ENCODE measurements at places on chromosomes 11 and 22.

DNA sequence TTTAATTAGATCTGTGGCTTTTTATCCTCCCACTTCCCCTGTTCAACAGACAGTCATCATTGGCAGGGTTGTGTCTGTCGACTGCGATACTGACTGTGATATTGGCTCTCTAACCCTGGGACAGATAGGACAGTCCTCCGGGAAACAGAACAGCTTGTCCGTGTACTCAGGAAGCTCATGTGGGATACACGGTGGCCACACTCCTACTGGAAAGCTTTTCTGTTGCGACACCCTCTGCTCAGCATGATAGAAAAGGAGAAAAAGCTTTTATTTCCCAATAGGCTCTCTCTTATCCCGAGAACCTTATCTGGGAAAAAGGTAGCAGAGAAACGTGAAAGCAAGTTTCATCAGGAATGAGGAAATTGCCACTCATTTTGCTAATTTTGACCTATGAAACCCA lies 60.4 kb upstream of the HSPA8 start:
- no peak for DNase-seq

DNA sequence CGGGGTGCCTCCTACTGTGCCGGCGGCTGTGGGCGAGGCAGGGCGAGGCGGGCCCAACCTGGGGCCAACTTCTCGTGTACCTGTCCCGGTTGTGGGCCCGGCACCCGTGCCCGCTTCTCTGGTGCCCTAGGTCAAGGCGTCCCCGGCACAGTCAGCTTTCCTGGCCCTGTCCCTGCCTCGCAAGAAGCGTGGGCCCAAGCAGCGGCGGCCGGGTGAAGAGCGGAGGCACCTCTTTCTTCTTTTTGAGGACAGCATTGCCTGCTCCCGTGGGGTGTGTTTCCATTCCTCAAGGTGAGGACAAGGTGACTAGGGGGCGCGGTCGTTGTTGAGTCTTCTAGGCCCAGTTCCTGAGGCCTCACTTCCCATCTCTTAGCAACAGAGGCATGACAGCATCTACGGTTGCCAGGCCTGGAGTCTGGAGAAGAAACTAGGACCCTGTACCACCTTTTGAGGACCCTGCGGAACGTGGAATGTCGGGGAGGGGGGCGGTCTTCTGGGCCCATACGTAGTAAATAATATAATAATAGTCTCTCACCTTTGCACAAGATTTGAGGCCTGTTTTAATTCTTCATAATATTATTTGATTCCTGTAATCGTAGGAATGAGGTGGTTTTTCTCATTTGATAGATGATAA lies 418 bp downstream of the ACO2 start:
- no peak for DNase-seq

DNA sequence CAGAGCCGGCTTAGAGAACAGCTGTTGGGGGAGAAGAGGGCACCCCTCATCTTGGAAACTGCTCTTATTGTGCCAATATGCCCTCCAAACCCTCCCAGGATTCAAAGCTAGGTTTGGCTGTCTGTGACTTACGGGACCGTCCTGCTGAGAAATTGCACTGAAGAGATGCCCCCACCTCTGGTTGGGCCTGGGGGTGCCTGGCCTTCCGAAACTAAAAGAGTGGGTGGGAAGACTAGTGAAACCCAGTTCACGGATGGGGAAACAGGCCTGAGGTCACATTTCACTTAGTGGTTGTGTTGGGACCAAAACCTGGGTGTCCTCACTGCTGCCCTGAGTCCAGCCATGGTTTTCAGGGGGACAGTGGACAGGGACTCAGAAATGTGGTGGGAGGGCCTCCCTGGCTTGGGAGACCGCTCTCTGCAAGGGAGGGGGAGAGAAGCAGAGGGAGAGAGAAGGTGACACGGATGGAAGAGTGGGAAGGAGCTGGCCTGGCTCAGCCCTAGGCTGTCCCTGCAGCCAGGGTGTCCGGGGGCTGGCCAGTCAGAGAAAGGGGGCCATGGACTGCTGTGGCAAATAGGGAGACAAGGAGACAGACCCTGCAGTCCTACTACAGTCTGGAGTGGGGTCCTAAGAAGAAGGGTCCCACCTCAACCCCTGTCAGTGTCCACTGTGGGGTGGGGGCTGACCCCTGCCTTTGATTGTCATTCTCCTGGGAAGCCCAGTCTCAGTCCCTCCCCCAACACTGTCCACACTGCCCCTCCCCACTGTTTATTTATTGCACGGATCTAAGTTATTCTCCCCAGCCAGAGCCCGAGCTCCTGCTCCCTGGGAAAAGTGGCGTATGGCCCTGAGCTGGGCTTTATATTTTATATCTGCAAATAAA lies 13.6 kb downstream of the MAFF start:
- no peak for DNase-seq

GRCh38 chr22:37604875-37605274 lies 3.8 kb upstream of the GGA1 start:
- no peak for DNase-seq

DNA sequence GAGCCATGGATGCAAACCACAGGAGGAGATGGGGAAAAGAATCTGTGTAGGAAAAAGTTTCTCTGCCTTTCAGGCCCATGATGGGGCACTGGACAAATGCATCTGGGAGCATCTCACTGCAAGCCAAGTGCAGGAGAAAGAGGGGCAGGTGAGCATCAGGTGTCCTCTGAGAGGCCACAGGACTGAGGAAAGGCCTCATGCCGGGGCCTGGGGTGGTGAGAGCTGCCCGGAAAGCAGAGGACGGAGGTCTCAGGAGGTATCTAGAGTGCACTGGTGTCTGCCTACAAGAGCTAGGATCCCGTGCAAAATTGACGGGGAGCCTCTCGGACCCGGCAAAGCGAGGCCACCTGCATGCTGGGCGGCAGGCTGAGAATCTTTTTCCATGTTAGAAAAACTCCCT lies 73.9 kb downstream of the CTTN start:
- DNase-seq, result no peak

DNA sequence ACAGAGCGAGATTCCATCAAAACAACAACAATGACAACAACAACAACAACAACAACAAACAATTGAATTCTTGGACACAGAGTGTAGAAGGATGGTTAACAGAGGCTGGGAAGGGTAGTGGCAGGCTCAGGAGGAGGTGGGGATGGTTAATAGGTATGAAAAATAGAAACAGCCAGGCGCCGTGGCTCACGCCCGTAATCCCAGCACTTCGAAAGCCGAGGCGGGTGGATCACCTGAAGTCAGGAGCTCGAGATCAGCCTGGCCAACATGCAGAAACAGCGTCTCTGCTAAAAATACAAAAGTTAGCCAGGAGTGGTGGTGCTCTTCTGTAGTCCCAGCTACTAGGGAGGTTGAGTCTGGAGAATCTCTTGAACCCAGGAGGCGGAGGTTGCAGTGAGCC lies 122.9 kb upstream of the GRIA4 start:
- DNase-seq, result no peak

DNA sequence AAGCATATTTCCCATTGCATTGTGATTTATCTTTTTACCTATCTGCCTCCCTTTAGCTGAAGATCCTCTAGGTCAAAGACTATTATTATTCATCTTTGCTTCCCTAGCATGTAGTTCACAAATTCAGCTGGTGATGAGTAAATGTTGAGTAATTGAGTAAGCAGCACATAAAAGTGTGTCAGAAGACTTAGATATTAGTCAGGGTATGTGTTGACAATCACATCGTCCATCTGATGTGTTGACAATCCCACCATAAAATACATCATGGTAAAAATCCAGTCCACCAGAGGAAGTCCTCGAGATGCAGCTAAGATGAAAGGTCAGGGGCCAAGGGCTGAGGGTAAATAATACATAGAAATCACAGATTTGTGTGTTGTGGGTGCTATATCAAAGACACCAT lies 22.9 kb upstream of the ABTB2 start:
- DNase-seq, result no peak

DNA sequence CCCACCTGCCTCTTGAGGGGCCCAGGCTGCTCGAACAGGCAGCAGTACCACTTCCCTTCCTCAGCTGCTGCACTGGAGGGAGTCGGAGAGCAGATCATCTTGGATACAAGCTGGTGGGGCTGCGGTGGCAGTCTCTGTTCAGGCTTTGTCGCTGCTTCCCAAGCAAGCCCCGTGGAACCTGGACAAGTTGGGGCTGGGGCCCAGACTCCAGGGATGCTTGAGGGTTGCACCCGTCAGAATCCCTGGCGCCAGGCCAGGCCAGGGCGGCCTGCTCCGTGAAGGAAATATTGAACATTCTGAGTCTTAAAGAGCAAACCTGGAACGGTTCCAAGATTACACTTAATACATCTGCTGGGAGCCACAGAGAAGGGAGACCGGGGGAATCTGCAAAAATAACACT lies 310.1 kb upstream of the SORL1-AS1 start:
- DNase-seq, result no peak

- no peak for DNase-seq
These were observed 412.7 kb downstream of the ETS1 start for GRCh38 chr11:128174465-128175291.

- no peak for DNase-seq
These were observed 1.3 kb upstream of the THY1 start for GRCh38 chr11:119424276-119424675.

- no peak for DNase-seq
These were observed 720 bp upstream of the MED17 start for GRCh38 chr11:93783362-93783761.

DNA sequence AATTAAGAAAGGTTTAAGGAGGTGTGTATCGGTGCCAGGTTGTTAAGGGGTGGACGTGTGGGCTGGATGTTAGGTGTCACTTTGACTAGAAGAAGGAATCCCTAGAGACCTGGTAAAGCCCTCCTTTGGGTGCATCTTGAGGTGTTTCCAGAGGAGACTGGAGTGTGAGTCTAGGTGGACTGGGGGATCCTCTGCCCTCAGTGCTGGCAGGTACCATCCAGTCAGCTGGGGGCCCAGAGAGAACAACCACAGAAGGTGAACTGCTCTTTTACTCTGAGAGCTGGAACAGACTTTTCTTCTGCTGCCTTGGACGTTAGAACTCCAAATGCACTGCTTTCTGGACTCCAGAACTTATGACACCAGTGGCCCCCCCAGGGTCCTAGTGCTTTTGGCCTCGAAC lies 44.0 kb downstream of the SPATA19 start:
- DNase-seq, result no peak

- peak; percentile 41 for DNase-seq
These were observed 41.9 kb downstream of the LRP5 start for GRCh38 chr11:68354148-68354872.

- no peak for DNase-seq
These were observed 17.2 kb downstream of the KREMEN1 start for GRCh38 chr22:29090039-29090438.

- no peak for DNase-seq
These were observed 2.6 kb downstream of the AP1B1 start for GRCh38 chr22:29385748-29386147.

- no peak for DNase-seq
These were observed 9.5 kb downstream of the APOL6 start for GRCh38 chr22:35657571-35658312.

GRCh38 chr11:29002816-29003215 lies 894.6 kb downstream of the METTL15 start:
- no peak for DNase-seq

GRCh38 chr11:73321604-73322381 lies 13.7 kb downstream of the ARHGEF17 start:
- no peak for DNase-seq

DNA sequence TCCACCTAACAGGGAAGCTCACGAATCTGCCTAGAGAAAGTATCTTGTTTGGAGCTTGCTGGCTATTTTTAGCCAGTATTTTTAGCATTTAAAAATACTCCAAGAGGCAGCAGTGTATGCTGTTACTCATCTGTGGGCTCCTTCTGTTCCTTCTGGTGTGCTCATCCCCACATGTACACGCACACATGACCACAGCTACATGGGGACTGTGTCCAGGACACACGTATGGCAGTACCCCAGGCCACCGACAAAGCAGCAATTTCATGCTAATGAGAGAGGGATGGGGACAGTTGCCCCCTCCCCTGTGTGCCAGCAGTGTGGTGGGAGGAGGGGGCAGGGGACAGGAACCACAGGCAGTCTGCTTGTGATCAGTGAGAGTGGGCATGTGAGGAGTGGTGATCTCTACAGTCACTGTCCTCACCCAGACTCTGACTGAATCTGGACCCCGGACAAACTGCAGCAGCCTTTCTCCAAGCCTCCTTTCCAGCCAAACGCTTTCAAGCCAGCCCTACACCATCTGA lies 16.4 kb downstream of the USP2 start:
- DNase-seq, result no peak

- no peak for DNase-seq
These were observed 7.3 kb upstream of the OR52W1 start for GRCh38 chr11:6191742-6192141.

DNA sequence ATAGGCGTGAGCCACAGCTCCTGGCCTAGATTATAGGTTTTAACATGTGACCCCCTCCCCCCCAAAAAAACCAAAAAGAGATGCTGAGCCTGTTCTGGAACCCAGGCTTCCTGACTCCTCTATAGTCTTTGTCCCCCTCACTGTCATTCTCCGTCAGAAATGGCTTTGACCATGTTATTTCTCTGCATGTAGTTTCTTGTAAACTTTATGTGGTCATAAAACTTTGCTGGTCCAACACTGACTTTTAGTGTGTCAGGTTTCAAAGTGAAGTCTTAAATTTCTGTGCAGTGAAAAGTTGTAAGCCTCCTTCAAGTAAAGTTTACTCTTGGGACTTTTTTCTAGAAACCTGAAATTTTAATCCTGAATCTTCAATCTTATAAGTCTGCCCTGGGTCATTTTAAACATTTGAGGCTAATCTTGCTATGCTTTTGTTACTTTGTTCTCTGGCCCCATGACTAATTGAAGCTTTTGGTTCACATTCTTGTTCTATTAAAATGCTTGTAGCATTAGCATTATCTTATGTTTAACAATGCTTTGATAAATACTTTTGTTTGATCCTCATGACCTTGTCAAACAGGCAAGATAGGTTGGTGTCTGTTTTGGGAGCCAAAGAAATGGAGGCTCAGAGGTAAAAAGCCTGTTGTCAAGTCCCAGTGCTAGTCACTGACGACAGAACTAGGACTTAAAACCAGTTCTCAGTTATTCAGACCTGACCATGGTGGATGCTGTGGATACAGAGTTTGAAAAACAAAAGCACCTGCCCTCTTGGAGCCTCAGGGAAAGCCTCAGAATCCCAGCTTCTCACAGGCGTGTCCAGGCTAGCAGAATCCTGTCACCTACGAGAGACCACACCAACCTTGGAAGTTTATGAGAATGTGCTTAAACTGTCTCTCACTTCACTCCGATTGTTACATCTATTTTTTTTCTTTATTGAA lies 87.7 kb upstream of the HORMAD2 start:
- DNase-seq, result no peak

DNA sequence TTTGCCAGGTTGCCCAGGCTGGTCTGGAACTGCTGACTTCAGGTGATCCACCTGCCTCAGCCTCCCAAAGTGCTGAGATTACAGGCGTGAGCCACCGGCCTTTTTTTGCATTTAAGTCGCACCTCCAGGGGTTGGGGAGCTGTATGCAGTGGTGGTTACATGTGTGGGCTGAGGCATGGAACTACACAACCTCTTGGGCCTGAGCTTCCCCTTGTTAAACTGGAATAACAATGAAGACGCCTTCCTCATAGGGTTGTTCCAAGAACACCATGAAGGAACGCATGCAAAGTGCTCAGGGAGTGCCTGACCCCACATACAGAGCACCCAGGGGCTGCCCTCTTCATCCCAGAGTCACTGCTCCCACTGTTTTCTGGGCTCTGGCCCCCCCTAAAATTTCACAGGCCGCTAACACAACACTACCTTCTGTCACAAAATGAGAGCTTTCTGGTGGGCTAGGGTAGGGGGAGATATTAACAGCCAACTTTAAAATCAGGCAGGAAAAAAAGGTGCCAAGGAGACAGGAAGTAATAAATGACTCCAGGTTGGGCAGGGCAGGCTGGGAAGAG lies 1.3 kb upstream of the FAM118A start:
- no peak for DNase-seq

All from T1000 (cell line).